ENCODE measurements at places on chromosomes 6 and 20.

DNA sequence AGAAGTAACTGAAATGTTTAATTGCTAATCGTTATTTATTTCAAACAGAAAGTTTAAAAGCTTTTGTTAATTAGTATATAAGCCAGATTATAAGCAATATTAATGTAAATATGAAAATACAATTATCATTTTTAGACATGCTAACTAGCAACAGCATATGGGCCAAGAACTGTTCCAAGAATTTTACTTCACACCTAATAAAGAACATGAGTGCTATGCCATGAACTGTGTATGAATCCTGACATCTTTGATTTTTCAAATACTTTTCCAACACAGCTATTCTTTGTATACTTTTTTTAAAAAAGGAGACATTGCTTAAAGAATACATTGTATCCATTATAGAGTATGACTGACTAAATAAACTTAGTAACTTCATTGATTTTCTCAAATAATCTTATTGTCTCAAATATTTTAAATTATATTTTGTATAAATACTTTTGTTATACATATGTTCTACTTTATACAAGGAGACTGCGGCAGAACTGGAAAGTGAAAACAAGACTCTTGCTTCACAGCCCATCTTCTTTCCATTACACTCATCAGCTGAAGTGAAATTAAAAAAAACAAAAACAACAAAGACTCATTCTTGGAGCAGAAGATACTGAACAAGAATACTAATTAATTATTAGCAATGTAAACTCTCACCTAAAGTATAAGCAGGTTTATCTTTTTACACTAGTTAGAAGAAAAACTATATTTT is 89.9 kb downstream of the EPHA7 start:
- DNase-seq: no peak

GRCh38 chr6:40406175-40406574 is 181.0 kb downstream of the LRFN2 start:
- no peak for DNase-seq

DNA sequence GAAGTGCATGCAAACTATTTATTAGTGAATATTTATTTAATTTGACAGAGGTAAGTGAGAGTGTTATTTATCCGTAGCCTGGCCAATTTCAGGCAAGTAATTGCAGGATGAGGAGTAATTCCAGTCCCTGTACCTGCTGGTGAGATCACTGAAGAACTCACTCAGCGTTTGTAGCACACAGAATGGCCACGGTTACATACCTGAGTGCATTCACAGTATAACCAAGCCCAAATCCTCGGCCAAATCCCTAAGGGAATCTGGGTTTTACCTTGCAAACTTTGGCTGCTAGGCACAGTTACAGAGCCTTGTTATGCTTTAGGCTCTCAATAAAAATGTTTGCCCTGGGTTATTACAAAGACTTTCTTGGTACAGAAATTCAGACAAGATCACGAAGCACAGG is 93.3 kb downstream of the KCNQ5 start:
- DNase-seq: no peak

- no peak for DNase-seq
These were observed 78.4 kb upstream of the CCDC28A start for GRCh38 chr6:138695193-138695592.

DNA sequence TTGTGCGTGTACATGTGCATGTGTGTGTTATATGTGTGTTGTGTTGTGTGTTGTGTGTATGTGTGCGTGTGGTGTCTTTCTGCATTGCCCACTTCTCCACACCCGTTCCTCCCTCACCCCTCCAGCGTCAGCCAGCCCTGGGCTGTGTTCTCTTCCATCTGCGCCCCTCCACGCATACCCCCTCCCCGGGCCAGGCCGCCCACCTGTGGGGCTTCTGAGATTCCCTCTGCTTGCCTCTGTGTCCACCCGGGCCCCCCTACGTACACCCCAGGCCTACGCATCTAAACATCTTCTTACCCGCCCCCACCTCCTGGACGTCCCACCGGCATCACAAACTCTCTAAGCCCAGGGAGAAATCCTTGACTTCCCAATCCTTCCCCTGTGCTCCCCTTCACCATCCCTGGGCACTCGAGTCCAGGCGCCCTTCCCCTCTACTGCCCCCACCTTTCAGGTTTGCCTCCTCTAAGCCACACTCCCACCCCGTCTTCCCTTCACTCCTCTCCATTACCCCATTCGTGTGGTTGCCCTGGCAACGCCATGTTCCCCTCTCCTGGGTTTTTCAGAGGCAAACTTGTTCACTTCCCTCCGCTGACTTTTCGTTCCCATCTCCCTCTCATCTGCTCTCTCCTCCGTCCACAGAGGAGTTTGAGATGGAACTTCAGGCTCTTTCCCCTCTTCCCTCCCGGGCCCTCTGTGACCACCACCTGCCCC is 81.7 kb upstream of the NNAT start:
- no peak for DNase-seq

DNA sequence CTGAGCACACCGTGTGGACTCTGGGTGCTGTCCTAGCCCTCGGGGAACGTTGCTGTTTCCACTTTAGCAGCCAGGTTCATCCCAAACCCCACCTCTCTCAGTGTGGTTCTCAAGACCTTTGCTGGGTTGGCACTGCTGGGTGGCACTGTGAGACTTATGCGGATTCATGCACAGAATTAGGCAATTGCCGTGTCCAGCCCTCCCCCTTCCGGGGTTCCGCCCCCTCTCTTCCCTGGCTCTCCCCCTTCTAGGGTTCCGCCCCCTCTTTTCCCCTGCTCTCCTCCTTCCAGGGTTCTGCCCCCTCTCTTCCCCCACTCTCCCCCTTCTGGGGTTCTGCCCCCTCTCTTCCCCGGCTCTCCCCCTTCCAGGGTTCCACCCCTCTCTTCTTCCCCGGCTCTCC is 39.8 kb upstream of the SLCO4A1 start:
- DNase-seq: no peak

DNA sequence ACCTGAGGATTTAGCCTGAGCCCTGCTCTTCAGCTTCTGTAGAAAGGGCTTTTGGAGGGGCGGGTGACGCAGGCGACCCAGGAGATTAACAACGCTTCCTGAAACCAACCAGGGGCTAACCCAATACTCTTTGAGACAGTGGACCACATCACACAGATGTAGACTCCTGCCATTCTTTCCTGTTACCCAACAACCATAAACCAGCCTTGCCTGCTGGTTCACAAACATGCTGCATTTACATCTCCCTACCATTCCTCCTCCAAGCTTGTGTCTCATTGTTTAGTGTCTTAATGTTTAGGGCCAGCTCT is 28.3 kb downstream of the PPP1R16B start:
- DNase-seq: no peak

DNA sequence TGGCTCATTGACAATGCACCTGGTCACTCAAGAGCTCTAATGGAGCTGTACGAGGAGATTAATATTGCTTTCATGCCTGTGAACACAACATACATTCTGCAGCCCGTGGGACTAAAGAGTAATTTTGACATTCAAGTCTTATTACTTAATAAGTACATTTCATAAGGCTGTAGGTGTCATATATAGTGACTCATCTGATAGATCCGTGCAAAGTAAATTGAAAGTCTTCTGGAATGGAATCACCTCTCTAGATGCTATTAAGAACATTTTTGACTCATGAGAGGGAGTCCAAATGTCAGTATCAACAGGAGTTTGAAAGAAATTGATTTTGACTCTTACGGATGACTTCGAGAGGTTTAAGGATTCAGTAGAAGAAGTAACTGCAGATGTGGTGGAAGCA is 267.9 kb downstream of the CLVS2 start:
- DNase-seq: no peak

GRCh38 chr6:154901876-154902552 is 93.1 kb upstream of the TIAM2 start:
- no peak for DNase-seq

DNA sequence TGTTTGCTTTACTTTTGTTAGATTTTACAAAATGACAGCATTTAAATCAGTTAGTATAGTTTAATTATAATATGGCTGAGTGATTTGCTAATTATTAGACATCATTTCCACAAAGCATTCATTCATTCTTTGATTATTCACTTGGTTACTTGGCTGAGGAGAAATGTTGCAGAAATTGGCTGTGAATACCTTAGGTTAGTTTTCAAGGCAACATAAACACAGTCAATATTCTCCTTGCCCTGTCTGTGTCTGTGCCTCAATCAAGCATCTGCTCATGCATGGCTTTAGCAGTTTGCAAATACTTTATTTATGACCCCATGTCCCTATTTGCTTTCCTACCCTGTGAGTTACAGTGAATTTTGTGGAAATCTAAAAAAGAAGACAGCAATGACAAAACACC is 718.3 kb downstream of the EPM2A start:
- no peak for DNase-seq

GRCh38 chr6:17144016-17144415 is 42.2 kb downstream of the STMND1 start:
- no peak for DNase-seq

DNA sequence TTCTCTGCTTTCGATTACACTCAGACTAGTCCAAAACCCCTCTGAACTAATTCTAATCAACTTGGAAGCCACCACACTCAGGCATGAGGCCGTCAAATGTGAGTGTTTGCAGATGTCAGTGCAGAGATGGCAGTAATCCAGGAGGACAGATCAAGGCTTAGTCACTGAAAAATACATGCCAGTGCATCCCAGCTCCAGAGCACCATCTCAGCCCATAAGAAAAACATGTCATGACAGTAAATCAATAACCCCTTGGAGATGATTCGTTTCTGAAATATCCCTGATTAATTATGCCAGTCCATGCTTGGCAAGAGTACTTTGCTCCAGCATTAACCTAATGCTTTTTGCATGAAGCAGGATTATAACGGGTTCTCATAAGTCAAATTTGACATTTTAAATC is 179.5 kb downstream of the ADAT2 start:
- peak; percentile 84 for DNase-seq

- DNase-seq: no peak
These were observed 7.1 kb downstream of the PANK2 start for GRCh38 chr20:3896302-3896701.

GRCh38 chr6:137811916-137812553 is 55.0 kb upstream of the TNFAIP3 start:
- no peak for DNase-seq

DNA sequence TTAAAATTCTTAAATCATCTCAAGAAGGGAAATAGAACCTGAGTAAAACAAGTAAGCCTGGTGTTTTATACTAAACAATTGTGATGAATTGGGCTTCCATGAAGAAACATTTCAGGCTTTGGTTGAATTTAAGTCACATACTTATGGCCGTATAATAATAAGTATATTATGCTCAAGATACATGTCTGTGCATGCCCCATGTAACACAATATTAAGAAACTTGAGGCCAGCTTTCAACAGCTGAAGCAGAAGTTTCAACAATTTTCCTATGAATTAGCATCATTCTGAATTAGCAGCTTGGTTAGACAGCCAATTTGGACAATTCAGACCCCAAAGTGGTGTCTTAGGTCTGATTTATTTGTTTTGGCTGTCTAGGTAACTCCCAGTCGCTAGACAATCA is 243.7 kb downstream of the MYLK4 start:
- no peak for DNase-seq

GRCh38 chr20:57080796-57081195 is 185.6 kb downstream of the BMP7 start:
- no peak for DNase-seq

DNA sequence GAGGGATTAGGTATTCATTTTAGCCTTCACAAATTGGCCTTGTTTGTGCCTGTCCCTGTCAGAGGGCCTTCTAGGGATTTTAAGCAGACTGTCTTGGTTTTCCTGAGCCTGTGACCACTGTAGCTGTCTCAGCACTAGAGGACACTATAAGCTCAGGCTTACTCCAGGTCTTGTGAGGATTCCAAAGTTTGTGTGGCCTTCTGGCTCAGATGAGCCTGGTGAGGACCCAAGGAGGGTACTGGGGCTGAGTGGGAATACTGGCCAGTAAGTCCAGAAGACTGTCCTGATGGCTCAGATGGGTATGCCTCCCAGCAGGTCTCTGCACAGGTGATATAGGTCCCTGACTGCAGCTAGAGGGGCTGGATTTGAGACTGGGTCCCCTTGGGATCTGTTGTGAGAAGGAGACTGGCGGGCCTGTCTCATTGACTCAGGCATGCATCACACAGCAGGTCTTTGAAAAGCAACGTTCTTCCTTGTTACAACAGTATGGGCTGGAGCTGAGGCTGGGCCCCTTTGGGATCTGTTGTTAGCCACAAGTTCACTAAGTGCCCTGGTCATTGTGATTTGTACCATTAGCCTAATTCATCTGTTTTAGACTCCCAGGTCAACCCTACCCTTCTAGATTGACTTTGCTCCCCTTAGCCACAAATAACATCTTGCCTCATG is 26.3 kb upstream of the TFB1M start:
- peak; percentile 62 for DNase-seq

- peak; percentile 6 for DNase-seq
These were observed 49.7 kb upstream of the TGM3 start for GRCh38 chr20:2246069-2246491.

DNA sequence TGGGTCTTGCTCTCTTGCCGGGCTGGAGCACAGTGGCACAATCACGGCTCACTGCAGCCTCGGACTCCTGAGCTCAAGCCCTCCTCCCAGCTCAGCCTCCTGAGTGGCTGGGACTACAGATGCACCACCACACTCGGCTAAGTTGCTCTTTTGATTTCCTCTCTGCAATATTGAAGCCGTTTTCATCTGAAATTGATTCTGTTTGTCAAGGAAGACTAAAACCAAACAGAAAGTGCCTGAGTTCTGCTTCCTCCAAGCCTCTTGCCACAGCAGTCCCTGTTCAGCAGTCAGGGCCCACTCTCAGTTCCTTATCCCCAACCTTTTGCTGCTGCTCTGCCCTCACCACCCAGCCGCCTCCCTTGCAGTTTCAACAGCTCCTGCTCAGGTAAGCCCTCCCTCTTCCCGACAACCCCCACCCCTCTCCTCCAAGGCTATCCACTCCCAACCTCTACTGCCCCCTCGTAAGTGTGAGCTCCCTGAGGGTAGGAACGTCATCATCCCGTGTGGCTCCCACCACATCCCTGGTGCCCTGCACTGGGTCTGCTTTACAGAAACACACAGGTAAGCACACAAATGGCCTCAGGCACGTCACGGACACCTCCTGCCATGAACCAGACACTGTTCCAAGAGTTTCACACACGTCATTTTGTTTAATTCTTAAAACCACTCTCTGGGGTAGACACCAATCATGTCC is 70.7 kb upstream of the TAB2 start:
- no peak for DNase-seq

DNA sequence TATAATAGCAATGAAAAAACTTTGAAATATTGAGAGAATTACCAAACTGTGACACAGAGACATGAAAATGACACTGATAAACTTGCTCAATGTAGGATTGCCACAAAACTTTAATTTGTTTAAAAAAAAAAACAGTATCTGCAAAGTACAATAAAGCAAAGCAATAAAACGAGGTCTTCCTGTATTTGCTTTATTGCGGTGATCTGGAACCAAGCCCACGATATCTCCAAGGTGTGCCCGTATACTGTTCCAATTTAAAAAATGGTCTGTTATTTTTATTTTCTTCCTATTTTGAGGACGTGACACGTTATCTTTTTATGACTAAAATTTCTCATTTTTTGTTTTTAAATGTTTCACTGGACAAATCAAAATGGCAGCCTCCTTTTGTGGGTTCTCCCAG is 25.5 kb downstream of the EYA2 start:
- no peak for DNase-seq

Measured in astrocyte (in vitro differentiated cells and primary cell).